ENCODE measurements at places on chromosomes 7 and 10.

GRCh38 chr7:121026577-121027111 lies 38.1 kb downstream of the CPED1 start:
- DNase-seq = no peak

GRCh38 chr10:33229949-33230267 lies 104.6 kb downstream of the NRP1 start:
- DNase-seq = no peak

DNA sequence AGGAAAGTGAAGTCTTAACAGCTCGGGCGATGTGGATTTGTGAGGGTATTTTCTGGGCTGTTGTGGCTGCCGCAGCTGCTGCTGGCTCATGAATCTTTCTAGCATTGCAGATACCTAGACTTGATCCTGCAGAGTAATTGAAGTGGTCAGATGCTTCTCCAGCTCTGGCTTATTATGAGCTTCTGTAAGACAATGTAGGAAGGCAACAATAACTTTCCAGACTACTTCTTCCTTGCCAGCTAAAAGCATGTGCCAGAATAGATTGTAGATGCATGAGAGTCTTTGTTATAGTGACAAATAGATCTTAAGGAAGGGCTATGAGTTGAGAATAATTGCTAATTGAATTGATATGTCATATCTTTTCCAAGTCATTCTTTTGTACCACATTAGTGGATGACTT lies 461.4 kb upstream of the POT1 start:
- peak; percentile 3 for DNase-seq

GRCh38 chr10:110208614-110209453 lies 1.4 kb downstream of the MXI1 start:
- DNase-seq = peak; percentile 67

- no peak for DNase-seq
Observed at GRCh38 chr7:36810489-36810888, 86.2 kb upstream of the AOAH start.

- DNase-seq = no peak
Observed at GRCh38 chr7:50317697-50318669, 13.5 kb downstream of the IKZF1 start.

- DNase-seq = no peak
Observed at GRCh38 chr7:99920149-99920548, 819 bp upstream of the TRIM4 start.

DNA sequence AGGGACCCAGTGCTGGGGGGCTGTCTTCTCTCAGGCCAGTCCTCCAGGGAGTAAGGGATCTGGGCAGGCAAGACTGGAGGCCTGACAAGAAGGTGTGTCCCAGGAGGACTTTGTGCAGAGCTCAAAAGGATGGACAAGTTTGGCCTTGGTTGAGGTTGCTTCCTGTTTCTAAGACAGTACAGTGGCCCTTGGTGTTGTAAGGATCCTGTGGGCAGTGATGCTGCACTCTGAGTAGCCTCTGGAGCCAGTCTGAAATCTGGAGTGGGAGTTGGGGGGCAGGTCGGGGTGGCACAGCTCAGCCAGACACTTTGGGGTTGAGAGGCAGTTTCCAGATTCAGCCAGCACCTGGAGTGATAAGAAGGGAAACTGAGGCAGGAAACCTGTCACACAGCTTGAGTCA lies 139.2 kb upstream of the ZMIZ1 start:
- no peak for DNase-seq

GRCh38 chr7:69738396-69738951 lies 140.2 kb downstream of the AUTS2 start:
- DNase-seq = peak; percentile 46

DNA sequence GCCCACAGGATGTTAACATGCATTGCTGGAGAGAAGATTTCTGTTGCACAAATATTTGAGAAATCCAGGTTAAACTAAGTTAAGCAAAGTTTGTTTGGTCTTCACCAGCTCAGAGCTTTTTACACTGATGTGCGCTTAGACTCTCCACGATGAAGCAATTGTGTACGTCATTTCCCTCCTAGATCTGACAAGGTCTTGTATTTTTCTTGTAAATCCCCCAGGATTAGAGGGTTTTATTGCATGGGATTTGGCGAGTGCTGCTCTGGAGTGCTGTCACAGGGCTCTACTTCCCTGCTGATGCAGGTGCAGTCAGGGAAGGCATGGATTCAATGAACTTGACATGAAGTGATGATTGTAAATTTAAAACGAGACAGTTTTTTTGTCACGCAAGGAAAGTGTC lies 173.3 kb downstream of the PDE1C start:
- no peak for DNase-seq

- DNase-seq = no peak
Observed at GRCh38 chr10:84607044-84607443, 278.7 kb downstream of the CCSER2 start.

GRCh38 chr7:29511851-29512250 lies 51.8 kb upstream of the PRR15 start:
- no peak for DNase-seq

- peak; percentile 82 for DNase-seq
Observed at GRCh38 chr7:2237109-2237602, 4.4 kb upstream of the MAD1L1 start.

GRCh38 chr7:79620291-79620690 lies 166.8 kb upstream of the MAGI2 start:
- peak; percentile 19 for DNase-seq

- no peak for DNase-seq
Observed at GRCh38 chr10:5731559-5731958, 46.9 kb downstream of the TASOR2 start.

DNA sequence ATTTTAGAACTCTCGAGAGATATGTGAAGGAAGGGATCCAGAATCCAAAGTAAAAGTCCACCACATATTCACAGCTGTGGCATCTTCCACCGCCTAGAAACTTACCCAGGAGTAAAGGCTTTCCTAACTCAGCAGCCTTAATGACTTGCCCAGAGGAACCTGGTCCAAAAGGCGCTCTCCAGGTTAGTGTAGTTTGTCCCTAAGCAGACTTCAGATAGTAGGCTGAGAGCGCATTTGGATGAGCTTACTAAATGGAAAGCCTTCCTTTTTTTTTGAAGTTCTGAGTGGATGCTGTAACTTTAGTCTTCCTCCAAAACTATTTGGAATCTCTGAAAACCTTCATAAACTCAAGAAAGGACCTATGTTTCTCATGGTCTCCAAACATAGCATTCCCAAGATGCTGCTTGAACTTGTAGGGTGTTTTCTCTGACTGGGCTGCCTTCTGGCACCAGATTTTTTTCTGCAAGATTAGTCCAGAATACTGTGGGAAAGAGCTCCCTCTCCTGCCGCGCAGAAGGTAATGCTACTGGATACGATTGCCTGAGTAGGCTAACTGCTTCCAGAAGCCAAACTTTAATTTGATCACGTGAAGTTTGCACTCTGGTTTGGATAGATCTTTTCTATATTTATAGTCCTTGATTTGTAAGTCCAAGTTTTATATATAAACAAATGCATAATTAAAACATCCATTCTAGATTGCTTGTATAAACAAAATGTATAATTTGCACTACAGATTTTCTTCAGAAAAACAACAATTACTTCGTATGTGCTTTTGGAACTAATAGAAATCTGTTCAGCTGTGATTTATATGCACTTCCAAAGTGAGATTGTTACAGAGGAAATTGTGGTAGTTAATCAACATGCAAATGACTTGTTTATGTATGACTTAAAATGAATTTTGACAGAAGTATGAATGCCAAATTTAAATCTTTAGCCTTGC lies 19.6 kb upstream of the GPR37 start:
- peak; percentile 76 for DNase-seq

GRCh38 chr10:104029521-104029860 lies 56.2 kb downstream of the COL17A1 start:
- DNase-seq = peak; percentile 42

DNA sequence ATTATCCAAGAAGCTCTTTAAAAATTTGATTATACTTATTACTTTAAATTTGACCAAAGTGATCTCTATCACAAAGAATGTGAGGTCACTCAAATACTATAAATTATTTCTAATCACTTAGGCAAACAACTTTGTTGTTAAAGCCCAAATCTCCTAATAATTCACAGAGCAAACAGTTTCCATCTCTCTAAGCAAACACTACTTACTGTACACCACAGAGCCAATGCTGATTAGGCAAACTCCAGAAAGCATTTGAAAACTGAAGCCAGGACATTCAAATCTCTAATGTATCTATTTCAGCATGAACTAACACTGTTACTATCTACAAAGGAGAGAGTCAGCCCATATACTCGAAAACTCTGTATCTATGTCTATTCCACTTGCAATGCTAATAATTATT lies 107.1 kb downstream of the RNF32 start:
- no peak for DNase-seq

DNA sequence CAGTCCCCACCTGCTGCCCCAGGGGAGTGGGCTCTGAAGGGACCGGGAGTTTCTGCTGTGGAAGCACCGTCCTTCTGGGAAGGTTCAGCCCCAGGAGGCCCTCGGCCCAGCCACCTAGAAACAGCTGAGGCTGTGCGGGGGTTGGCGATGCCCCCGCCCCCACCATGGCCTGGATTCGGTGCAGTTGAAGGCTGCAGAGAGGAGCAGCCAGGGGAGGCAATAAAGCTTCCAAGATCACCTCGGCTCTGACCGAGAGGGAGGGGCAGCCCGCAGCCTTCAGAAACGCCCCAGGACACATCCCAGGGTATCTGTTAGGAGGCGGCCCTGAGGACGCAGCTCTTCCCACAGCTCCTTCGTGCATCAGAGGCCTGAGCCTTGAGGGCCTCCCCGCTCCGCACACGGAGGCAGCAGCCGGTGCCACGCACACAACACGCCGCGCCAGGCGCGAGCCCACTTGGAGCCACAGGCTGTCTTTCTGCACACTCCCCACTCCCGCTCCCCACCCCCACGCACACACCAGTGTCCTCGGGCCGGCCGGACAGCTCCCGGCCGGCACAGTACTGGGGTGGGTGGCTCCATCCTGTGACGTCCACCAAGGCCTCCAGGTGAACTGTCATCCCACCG lies 1.6 kb downstream of the KNDC1 start:
- no peak for DNase-seq

DNA sequence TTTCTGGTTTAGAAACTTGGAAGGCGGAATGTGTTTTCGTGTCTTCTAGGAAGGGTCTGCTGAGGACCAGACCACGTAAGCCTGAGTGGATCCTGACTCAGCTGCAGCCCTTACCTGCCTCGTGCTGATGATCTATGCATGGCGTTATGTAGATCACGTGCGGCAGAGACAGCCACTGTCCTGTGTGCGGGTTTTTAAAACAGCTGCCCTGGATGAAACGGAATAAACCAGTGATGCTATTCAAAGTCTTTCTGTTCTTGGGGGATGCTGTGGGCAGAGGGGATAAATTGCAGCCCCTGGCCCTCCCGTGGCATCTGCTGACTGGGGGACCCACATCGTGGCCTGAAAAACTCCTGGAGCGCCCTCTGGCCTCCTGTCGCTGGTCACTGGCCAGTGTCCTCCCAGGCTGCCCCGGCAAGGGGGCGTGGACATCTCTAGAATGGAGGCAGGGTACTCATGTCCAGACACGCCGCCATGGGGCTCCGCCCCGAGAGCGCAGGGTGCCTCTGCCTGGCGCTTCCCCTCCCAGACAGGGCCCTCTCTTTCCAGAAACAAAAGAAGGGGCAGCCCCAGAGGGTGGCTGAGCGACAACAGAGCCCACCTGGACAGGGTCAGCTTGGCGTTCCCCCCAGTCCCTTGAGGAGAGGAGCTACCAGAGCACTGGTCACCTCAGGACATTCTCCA lies 13.2 kb downstream of the ALKBH4 start:
- no peak for DNase-seq

DNA sequence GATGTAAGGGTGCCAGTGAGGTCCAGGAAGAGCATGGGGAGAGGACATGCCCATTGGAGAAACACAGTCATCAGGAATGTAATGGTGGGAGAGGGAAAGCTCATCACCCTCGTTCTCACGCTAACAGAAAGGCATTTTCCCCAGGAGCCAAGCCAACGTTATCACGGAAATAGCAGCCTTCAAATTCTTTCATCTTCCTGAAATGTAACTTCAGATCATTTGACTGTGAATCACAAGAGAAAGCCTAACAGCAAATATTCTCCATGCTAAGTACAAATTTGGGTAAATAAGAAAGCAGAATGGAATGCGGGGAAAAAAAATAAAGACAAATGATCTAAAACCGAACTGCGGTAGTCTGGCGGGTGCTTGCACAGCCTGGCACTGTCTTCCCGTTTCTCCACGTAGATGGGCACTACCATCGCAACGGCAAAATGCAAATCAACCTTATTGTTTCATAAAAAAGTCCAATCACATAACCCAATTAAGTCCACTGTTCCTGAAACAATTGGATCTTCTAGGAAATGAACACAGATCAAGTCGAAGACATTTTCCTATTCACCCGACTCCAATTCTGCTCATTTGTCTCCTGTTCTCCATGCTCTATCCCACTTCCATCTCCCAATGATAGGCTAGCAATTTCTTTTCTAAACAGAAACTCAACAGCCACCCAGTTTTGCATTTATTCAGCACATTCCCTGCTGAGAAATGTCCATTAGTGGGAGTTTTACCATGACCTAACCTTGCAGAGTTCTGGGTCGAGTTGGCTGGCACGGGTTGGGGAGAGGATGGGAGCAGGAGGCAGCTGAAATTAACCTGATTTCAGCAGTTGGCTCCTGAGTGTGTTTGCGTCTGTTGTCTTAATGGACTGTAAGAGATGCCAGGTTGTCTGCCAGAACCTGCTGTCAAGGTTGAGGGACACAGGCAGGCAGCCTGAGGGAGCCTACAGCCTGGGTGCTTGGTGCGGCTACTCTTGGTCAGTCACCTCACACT lies 74.6 kb upstream of the FRMD4A start:
- DNase-seq = no peak

DNA sequence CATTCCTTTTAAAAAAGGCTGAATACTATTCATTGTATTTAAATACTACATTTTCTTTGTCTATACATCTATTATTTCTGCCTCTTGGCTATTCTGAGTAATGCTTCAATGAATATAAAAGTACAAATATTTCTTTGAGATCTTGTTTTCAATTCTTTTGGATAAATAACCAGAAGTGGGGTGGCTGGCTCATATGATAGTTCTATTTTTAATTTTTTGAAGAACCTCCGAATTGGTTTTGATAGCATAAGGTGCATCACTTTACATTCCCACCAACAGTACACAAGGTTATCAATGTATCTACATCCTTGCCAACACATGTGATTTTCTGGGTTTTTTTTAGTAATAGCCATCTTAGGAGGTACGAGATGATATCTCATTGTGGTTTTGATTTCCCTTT lies 72.5 kb downstream of the ZNF277 start:
- no peak for DNase-seq
